CD14-positive monocyte (primary cell): ENCODE measurements at places on chromosomes 13 and 19.

- no peak for DNase-seq
Measured at GRCh38 chr19:33171916-33172359, 22.2 kb upstream of the LRP3 start.

DNA sequence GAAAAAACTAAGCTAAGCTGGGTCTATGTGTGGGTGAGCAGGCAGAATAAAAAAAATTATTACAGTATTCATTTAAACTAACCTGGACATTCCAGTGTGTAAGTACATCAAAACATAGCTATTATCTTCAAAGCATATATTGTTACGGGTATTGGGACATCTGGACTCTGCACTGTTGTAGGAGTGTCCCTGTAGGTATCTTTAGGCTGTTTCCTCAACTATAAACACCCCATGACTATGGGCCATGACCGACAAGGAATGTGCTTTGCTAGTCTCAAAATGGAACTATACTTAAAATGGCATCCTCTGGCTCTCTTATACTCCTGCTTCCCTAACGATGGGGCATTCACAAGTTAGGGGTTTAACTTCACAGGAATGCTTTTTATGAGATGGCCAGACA lies 3.4 kb downstream of the SCGB2B2 start:
- no peak for DNase-seq

GRCh38 chr13:101317986-101318523 lies 98.3 kb downstream of the NALCN start:
- no peak for DNase-seq

GRCh38 chr19:5045956-5046338 lies 77.0 kb downstream of the KDM4B start:
- no peak for DNase-seq

- no peak for DNase-seq
Measured at GRCh38 chr19:11194656-11195558, 2.4 kb downstream of the KANK2 start.

DNA sequence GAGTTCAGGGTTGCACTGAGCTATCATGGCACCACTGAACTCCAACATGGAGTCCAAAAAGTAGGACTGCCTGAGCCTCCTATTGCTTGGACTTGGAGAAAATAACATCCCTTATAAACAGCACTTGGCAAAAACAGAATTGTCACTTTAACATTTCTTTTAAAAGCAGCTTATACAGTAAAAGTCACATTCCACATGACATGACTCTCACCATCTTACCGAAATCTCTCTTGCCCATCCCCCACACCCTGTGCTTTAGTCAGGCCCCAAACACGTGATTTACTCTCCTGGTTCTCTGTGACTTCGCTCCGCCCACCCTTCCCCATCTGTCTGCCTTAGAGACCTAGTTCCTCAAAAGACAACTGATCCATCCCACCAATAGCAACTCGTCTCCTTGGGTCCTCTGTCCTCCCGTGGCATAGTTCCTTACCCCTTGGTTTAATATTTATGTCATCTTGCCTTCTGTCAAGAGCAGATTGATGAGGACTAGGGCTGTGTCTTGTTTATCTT lies 4.6 kb downstream of the SAFB start:
- peak; percentile 95 for DNase-seq

- DNase-seq: no peak
Measured at GRCh38 chr19:49613374-49613773, 22.4 kb downstream of the PRR12 start.

DNA sequence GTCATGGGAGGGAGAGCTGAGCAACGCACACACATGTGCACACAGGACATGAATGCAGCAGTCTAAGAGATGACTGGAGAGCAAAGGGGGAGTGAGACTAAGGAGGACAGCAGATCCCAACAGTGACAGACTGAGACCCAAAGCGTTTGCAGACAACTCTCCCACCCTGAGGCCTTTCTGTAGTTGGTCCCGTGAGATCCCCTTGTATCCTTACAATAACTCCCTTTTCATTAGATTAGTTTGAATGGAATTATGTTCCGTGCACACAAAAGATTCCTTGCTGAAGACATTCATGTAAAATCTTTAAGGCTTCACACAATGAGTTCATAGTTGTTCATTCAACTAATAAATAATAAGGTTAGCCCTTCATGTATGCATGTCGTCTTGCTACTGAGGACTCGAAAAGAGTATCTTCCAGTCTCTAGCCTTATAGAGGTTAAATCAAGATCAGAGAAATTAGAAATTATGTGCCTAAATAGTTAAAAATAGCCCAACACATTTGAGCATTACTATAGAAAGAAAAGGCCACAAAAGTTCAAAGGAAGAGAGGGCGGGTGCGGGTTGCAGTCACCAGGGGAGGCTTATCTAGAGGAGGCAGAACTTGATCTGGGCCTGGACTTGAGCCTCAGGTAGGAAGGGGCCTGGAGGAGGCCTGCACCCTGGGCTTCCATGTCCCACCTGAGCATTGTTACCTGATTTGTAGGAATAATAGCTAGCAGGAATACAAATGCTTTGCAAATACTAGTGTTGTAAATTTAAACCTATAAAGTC lies 3.1 kb upstream of the GTF3A start:
- DNase-seq: no peak

GRCh38 chr13:112968380-112968909 lies 569 bp upstream of the MCF2L start:
- no peak for DNase-seq

GRCh38 chr13:58343076-58343475 lies 711.5 kb downstream of the PCDH17 start:
- no peak for DNase-seq

GRCh38 chr13:26475176-26476110 lies 82.0 kb upstream of the WASF3 start:
- no peak for DNase-seq

DNA sequence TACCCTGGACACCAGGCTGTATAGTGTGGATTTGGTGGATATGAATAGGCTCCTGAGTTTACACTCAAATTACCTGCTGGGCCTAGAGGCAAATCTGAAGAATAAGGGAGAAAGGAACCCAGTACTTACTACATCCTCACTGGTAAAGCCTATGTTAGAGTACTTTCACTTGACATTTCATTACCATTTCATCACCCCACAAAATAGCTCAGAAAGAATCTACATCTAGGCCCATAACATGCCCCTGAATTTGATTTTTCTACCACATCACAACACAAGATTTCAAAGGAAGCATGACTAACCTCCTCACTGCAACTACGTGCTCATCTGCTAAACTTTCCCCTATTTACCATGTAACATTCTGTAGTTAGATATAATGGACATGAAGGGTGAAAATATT lies 43.3 kb downstream of the VWA8 start:
- DNase-seq: no peak

DNA sequence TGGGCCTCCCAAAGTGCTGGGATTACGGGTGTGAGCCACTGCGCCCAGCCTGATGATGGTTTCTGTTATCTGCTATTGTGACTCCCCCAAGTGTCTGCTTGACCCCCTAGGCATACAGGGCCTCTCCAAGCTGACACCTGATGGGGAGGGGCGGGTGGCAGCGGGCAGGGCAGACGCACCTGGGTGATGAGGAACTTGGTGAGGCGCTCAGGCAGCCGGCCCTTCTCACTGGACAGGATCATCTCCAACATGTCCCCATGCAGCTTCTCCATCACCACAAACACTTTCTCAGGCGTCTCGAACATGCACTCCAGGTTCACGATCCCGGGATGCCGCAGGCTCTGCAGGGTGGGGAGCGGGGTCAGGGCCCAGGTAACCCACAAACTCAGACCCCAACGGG lies 27.6 kb downstream of the PRKD2 start:
- no peak for DNase-seq

DNA sequence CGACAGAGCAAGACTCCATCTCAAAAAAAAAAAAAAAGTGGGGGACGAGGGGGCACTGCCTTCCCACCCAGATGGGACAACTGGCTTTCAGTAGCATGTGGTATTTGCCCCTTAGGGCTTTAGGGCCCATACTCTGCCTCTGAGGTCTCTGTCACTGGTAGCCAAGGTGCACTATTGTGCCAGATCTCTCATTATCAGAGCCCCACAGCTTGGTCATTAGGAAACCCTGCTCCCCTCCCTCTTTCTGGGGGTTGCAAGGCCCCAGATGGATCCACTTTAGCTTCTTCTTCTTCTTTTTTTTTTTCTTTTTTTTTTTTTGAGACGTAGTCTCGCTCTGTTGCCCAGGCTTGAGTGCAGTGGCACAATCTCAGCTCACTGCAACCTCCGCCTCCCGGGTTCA lies 11.2 kb upstream of the ZNF358 start:
- DNase-seq: no peak

DNA sequence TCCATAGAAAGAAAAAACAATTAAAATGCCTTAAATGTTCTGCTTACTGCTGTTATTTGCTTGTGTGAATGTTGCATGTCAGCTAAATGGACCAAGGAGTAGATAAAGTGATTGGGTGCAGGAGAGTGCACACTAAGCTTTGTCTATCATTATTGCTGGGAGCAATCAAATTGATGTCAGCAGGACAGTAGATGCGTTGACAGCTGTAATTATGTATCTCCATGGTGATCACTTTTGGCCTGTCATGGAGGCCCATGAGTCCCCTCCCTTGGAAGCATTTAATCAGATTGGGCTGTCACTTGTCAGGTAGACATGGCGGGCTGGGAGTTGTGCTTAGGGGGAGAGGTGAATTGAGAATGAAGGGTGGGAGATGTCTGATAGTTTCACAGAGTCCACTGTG lies 215.3 kb downstream of the PCCA start:
- no peak for DNase-seq

DNA sequence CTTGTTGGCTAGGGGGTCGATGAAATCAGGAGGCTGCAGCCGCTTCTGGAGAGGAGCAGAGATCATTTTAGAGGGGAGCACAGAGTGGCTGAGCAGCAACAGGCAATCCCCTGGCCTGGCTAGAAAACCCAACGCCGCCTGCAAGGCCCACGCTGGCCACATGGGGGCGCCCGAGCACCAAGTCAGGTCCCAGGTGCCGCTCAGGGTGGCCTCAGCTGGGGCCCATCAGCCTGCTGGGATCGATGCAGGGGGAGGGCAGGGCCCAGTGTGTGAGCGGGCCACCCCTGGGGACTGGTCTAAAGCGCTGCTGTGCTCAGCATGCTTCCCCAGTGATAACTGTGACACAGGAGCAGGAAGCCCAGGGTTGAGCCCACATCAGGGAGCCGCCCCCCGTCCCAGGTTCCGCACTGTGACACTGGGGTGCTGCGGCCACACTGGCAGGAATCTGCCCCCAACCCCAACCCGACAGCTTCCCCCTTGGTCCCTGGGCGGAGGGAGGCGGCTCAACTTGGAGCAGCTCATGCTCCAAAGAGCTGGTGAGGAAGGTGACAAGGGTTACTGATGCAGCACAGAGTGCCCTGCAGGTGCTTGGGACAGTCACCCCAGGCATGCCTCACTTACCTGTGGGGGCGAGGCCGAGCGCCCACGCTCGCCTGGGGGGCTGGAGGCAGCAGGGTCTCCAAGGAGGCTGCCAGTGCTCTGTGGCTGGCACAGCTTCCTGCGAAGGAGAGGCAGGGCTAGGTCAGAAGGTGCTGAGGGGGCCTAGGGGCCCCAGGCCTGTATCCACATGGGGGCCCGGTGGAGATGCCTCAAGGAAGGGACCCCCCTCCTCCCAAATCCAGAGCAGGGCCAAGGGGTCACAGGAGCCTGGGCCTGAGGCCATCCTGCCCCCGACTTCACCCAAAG lies 13.3 kb upstream of the ISYNA1 start:
- DNase-seq: peak; percentile 74

GRCh38 chr13:55087085-55087484 lies 2053.6 kb upstream of the PRR20A start:
- no peak for DNase-seq

DNA sequence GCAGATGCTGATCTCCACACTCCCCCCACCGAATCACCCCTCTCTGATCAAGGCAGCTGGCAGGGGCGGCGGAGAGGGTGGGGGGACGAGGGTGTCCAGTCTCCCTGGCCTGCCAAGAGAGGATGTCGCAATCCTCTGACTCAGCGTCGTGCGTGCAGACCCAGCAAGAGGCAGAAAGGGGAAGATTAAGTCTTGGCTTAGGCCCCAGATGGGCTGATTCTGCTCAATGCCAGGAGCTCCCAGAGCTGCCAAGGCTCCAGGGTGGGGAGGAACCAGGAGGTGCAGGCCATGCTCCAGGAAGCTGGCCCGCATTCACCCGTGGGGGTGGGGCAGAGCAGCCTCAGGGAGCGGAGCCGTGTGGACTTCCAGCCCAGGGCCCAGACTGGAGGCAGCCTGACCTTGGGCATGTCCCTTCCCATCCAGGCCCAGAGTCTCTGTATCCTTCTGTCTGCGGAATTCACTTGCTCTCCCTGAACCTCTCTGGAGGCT lies 6.6 kb upstream of the BCL3 start:
- DNase-seq: peak; percentile 99

GRCh38 chr19:13788991-13789390 lies 6.3 kb upstream of the ZSWIM4 start:
- peak; percentile 65 for DNase-seq

GRCh38 chr19:45187421-45188100 lies 9.0 kb downstream of the BLOC1S3 start:
- no peak for DNase-seq

DNA sequence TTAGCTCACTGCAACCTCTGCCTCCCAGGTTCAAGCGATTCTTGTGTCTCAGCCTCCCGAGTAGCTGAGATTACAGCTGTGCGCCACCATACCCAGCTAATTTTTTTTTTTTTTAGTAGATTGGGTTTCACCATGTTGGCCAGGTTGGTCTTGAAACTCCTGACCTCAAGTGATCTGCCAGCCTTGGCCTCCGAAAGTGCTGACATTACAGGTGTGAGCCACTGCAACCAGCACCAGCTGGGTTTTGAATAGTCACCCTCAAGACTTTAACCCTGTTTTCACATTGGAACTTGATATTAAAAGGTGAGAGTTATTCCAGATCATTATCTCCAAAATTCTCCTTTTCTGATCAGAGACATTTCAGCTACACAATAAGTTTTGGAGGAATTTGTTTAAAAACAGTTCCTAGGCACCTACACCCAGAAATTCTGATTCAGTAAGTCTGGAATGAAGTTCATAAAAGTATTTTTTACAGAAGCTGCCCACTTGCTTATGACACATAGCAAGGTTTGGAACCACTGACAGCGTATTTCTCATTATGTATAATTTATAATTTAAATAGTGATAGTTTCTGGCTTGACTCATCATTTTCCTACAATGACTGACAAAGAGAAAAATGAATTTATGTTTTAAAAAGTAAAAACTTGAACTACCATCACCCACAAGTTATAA lies 417.3 kb downstream of the DIAPH3 start:
- no peak for DNase-seq

DNA sequence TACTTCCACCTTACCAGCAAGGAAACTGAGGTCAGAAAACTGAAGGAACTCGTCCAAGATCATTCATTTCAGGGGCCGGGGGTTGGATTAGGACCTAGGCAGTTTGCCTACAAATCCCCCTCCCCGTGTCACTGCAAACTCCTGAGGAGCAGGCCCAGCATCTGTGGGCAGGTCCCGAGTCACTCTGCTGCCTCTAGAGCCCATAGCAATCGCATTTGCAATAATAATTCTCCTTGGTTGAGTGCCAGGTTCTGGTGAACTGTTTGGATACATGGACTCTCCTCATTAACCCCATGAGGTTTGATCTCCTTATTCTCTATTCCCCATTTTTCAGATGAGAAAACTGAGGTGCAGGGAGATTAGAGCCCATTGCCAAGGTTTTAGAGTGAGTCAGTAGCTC lies 903 bp downstream of the PIN1 start:
- DNase-seq: no peak

- DNase-seq: no peak
Measured at GRCh38 chr19:2555422-2556220, 79.7 kb downstream of the GADD45B start.

- no peak for DNase-seq
Measured at GRCh38 chr19:415292-415691, 6.3 kb upstream of the C2CD4C start.
